Body of pancreas (tissue), 4 donors: ENCODE measurements at places on chromosomes 12 and 14. TPM values are rescaled to one million over a fixed set of nuclear protein-coding genes. Genes with fewer than 3 reads are reported as not detected.

- DNase-seq: no peak
Measured at GRCh38 chr14:57796556-57796955, 69.3 kb downstream of the SLC35F4 start.

DNA sequence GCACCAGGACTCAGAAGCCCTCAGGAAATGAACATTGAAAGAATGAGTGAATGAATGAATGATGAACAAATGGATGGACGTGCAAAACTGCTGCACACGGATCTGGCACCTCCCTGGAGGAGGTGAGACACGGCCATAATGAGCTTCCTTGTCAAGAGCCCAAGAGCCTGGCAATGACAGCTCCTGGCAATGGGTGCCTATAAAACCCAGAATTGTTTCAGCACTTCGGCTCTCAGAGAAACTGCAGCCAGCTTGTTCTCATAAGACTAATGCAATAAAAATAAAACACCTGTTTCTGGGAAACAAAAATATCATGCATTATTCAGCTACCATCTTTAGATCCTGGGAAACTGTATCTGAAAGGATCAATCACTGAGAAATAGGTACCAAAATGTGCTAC, 200.5 kb upstream of the SFSWAP start:
- no peak for DNase-seq

DNA sequence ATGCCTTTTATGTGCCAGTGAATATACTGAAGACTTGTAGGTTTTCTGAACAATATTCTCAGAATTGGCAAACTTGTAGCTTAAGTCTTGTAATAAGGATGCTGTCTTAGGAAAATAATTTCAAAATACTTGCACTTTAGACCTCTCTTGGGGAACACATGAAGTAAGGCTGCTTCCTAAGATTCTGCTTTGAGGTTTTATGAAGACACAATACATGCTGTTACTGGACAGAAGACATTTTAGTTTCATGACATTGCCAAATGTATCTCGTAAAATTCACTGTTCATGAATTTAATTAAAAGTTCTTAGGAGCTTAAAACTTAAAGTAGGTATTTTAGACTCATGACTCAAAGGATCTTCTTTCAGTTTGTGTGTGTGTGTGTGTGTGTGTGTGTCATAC, 80.7 kb downstream of the RAD51B start:
- DNase-seq: no peak

The NGB gene
- total RNA-seq: 0.33 TPM

The RD3L gene
- total RNA-seq: not detected
